ENCODE measurements at places on chromosomes 1 and 21.

DNA sequence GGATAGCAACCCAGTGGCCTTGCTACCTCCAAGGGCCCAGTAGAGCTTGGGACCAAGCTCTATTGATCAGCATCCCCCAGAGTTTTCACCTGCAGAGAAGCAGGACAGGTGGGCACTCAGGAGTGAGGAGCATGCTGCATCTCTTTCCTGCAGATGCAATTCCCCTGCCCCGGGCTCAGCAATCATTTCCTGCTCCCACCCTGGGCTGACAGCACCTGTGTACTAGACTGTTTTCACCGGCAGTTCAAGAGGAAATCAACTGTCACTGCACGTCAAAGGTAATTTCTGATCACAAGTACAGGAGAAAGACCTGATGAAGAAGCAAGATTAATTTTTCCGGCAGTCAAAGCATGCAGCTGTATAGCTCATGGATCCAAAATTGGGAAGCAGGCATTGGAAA lies 8.8 kb upstream of the NT5C1A start:
- no peak for DNase-seq

GRCh38 chr1:161217831-161218230 lies 2.7 kb downstream of the FCER1G start:
- no peak for DNase-seq

GRCh38 chr1:24443241-24443656 lies 27.6 kb downstream of the NIPAL3 start:
- no peak for DNase-seq

DNA sequence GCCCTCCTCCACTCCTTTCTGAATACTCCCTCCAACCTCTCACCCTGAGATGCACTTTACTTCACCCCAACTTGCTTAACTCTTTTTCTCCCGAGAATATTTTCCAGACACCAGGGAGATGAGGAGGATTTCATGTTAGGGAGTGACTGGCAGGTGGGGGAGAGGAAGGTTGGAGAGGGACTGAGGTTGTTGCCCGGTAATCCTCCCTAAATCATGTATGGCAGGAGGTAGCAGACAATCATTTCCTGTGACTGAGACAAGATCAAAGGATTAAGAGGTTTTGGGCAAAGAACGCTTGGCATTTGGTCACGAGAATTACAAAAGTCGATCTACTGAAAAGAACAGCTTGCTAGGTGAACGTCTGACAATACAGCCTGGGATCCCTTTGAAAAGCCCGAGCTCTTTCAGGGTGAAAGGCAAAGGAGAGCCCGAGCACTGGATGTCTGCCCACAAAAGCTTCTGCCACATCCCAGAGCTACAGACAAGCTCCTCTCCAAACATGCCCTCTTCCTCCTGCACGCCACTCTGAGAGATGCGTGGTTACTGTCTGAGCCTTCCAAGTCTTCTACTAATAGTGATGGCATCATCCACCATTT lies 154.1 kb downstream of the DAB1 start:
- DNase-seq: no peak

- no peak for DNase-seq
These were observed 217.9 kb downstream of the KCNH1 start for GRCh38 chr1:210915890-210916507.

DNA sequence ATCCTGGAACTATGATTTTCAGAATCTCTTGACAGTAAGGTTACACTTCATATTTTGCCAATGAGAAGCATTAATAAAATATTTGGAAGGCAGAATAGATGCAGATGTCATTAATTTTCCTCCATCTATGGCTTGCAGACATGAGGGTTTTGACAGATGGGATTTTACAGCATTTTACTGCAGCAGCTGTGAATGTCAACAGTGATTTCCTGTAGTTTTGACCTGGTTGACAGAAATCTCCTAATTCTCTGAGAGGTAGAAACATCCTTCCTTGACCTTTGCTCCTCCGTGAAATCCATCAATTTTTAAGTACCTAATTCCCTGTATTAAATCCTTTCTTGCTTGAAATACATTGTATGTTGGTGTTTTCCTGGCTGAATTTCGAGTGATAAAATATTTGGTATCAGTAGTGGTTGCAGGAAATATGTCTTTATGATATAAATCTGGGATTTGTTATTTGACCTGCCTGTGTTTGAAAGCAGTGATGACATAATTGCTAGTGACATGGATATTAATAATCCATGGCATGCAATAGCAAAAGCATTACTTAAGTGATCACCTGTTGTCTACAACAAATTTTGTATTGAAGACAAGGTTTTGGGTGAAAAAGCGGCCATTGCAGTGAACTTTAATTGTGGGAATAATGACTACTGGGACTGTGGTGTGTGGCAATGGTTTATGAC lies 73.9 kb downstream of the HLX start:
- no peak for DNase-seq

DNA sequence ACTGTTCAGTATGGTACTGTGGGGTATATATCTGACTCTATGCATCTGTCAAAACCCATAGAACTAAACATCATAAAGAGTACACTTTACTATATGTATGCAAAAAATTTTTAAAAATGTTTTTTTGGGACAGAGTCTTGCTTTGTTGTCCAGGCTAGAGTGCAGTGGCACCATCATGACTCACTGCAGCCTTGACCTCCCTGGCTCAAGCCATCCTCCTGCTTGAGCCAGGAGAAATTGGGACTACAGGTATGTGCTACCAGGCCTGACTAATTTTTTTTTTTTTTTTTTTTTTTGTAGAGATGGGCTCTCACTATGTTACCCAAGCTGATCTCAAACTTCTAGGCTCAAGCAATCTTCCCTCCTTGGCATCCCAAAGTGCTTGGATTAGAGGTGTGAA lies 11.5 kb downstream of the TRIT1 start:
- DNase-seq: no peak

DNA sequence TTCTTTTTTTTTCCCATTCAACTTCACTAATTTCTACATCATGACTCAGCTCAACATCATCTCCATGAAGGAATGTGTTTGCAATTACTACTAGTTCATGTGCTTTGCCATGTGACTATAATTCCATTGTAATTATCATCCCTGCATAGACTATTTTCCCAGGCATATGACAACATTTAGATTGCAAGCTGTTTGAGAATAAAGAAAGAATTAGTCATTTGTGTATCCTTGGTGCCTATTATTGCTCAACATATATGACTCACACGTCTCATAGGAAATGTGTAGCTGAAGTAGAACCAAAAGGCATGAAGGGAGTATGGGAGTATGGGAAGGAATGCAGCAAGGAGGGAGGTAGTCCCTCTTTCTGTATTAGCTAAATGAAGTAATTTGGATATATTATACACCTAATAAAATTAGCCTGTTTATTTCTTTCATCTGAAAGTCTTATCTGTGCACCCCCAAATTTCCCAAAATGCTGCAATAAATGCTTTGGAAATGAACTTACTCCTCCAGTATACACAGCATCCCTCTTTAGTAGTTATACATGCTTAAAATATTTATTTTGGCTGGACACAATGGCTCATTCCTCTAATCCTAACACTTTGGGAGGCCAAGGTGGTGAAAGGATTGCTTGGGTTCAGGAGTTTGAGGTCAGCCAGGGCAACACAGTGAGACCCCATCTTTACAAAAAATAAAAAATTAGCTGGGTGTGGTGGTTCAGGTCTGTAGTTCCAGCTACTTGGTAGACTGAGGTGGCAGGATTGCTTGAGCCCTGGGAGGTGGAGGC lies 316.9 kb upstream of the ADGRL4 start:
- no peak for DNase-seq

DNA sequence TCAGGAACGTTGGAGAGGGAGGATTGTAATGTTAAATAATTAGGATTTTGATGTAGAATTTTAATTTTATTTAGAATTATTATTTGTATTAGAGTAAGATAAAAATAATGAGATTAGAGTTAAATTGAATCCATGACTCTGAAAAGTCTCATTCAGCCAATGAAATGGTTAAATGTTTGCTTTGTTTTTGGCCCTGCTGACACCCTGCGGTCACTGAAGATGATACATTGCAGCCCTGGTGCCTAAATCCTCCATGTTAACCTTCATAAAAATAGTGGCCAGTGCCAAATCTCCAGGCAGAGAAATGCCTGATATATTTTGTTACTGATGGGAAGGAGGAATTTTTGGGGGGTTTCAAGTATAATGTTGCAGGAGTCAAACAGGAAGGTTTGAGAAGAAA lies 27.3 kb upstream of the RLF start:
- DNase-seq: no peak

- no peak for DNase-seq
These were observed 33.1 kb downstream of the DHCR24 start for GRCh38 chr1:54853793-54854370.

GRCh38 chr1:17195731-17196130 lies 9.2 kb upstream of the PADI1 start:
- DNase-seq: no peak

DNA sequence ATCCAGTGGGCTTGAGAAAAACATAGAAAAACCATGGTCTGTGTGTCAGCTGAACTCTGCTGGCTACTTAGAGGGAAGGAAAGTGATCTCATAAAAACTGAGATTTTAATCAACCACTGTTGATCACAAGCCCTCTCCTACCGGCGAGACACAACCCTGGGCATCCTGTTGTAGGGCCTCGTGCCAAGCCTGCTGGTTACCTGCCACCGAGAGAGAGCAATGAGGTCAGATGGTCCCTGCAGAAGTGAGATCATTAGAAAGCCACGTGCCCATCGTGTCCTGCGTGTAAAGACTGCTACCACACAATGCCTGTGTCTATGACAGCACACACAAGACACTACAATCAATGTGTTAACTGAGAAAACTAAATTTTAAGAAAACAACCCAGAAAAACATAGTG lies 41.7 kb upstream of the GPR153 start:
- no peak for DNase-seq

- no peak for DNase-seq
These were observed 74.1 kb downstream of the VCAM1 start for GRCh38 chr1:100793659-100794058.

DNA sequence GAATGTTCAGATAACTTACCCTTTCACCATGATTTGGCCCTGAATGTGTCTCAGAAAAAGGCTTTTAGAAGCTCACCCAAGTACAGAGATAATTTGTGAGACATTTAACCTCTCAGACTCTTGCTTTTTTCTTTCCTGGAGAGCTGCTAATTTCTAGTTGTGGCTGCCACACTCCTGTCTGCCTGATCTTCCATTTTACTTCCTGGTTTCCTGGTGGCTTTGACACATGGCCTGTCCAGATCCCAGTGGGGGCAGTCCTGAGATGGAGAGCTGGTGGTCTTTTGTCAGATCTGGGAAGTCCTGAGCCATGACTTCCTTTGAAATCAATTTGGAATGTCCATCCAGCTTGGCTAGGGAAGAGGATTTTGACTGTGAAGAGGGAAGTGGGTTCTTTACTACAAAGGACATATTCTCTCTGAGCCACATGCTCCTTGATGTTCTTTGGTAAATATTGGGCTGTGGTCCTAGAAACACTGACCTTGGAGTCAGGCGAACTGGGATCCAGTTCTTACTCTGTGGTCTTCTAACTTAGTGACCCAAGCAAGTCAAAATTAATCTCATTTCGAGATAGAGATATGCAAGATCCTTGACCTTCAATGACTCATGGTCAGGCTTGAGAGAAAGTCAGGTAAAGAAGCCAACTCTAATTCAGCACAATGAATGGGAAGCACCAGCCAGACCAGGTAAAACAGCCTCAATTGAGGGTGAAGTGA lies 78.0 kb upstream of the HSD17B7 start:
- no peak for DNase-seq

All from activated CD4-positive, alpha-beta T cell treated with anti-CD3 and anti-CD28 coated beads, Interleukin-2, Interleukin-4, amounts not matched to agents 100 ng/mL and 50 ng/mL, durations not matched to agents 16 hours and 8 hours (primary cell).